ENCODE measurements at places on chromosomes 5 and 9. TPM values are rescaled to one million over a fixed set of nuclear protein-coding genes. Genes with fewer than 3 reads are reported as not detected.

- no peaks in the 10 kb centered on the region for H3K36me3 ChIP-seq
- H3K27me3 ChIP-seq: no peaks in the 10 kb centered on the region
- H3K4me1 ChIP-seq: no peaks in the 10 kb centered on the region
- H3K4me3 ChIP-seq: no peak overlapping the region
- H3K27ac ChIP-seq: no peak overlapping the region
- DNase-seq: no peak
Measured at GRCh38 chr5:9653811-9654210, 23.7 kb upstream of the TAS2R1 start.

DNA sequence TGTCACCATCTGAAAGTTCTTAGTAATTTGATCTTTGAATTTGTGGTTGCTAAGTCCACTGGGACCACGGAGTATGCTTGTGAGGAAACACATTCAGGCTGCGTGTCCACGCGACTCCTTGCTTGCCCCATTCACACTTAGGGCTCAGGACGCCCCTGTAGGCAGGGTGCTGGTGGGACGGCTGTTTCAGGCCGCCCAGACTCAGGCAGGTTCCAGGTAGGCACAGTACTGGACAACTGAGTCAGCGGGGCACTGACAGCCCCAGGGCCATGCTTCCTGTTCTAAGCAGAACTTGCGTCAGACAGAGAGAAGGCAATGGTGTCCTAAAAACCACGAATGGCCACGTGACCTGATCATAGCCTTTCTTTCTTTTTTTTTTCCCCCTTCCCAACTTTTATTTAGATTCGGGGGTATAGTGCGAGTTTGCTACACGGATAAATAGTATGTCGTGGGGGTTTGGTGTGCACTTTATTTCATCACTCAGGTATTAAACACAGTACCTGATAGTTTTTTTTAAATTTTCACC, 7.7 kb upstream of the RASGEF1C start:
- H3K4me1 ChIP-seq: no peaks in the 10 kb centered on the region
- no peak overlapping the region for H3K27ac ChIP-seq
- peak; percentile 58 for DNase-seq

The CCDC112 gene
- 32.7 TPM for total RNA-seq

The PSD2 gene
- 0.15 TPM for total RNA-seq

DNA sequence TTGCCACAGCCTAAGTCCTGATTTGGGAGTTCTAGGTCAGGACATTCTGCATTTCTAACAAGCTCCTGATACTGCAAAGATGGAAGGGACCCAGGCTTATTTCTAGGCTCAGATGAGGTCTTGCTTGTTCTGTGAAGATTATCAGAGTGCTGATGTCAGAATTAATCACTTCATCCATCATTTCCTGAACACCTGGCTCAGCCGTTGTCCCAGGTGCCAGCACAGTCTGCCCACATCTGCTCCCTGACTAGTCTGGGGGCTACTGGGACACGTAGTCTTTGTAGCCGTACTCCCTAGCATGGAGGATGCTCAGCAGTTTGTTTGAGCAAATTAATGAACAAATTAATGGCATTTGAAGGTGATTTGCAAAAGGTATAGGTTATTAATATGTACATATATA, 17.9 kb upstream of the SPINK4 start:
- peaks cover 12% of the 10 kb centered on the region for H3K4me1 ChIP-seq
- H3K4me3 ChIP-seq: no peak overlapping the region
- no peak overlapping the region for H3K27ac ChIP-seq
- H3K36me3 ChIP-seq: no peaks in the 10 kb centered on the region
- H3K27me3 ChIP-seq: no peaks in the 10 kb centered on the region

- peak overlapping the region; percentile 13 for H3K27ac ChIP-seq
- no peaks in the 10 kb centered on the region for H3K27me3 ChIP-seq
Measured at GRCh38 chr5:116459301-116459700, 115.3 kb downstream of the SEMA6A start.

- DNase-seq: no peak
- no peaks in the 10 kb centered on the region for H3K36me3 ChIP-seq
- no peak overlapping the region for H3K27ac ChIP-seq
- peaks cover 3% of the 10 kb centered on the region for H3K27me3 ChIP-seq
Measured at GRCh38 chr5:135482381-135482933, 30.3 kb upstream of the TIFAB start.

DNA sequence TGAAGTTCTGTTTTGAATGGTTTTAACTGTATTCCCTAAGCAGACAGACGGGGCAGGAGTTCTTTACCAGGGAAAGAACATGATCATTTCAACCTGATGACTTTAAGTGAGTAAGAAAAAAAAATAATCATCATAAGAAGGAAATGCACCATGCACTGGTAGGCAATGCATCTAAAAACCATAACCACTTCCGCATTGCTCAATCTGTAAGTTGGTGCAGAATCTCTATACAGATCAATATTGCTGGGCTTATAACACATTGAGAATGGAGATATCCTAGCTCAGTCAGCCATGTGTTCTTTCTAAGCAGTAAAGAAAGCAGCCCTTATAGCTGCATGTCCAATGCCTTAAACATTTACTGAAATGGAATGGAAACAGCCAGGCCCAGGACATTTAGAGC, 407.1 kb upstream of the DMAC1 start:
- no peaks in the 10 kb centered on the region for H3K36me3 ChIP-seq
- no peaks in the 10 kb centered on the region for H3K4me1 ChIP-seq
- no peak overlapping the region for H3K4me3 ChIP-seq

GRCh38 chr5:14781106-14781505, 90.5 kb downstream of the ANKH start:
- DNase-seq: no peak
- H3K27me3 ChIP-seq: no peaks in the 10 kb centered on the region
- no peak overlapping the region for H3K4me3 ChIP-seq

GRCh38 chr5:60487885-60488442, 212.0 kb downstream of the DEPDC1B start:
- H3K4me3 ChIP-seq: no peak overlapping the region
- H3K4me1 ChIP-seq: no peaks in the 10 kb centered on the region
- no peak for DNase-seq
- H3K27me3 ChIP-seq: no peaks in the 10 kb centered on the region
